GM06990 (cell line): ENCODE measurements at places on chromosomes 12 and 14.

- no peak for DNase-seq
These were observed 46.0 kb upstream of the LGR5 start for GRCh38 chr12:71393625-71394024.

- DNase-seq, result peak; percentile 75
These were observed 18.0 kb downstream of the MFAP5 start for GRCh38 chr12:8644345-8645248.

GRCh38 chr14:68653108-68653507 is 139.8 kb downstream of the ZFP36L1 start:
- DNase-seq, result no peak

- DNase-seq, result no peak
These were observed 168.1 kb upstream of the GSC start for GRCh38 chr14:94938016-94938415.

DNA sequence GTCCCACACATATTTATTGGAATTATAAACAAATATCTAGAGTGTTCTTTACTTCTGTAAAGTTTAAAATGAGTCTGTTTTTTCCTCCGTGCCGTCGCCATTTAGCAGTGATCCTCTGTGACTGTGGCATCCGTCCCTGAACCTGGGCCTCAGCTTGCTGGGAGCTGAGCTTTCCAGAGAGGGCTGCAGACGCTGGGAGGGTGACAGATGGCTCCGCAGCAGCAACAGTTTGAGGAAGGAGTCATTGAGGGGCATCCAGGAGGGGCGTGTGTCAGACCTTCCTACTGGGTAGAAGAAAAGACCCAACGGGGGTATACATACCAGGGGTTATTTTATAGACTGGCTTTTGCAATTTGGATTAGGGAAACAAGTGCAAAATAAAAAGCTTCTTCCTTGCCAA is 47.9 kb downstream of the NEUROD4 start:
- no peak for DNase-seq

GRCh38 chr12:16785524-16785923 is 179.6 kb upstream of the LMO3 start:
- DNase-seq, result no peak

- no peak for DNase-seq
These were observed 110.9 kb upstream of the MGAT4C start for GRCh38 chr12:86367137-86367536.

- peak; percentile 52 for DNase-seq
These were observed 44.8 kb downstream of the FOXN4 start for GRCh38 chr12:109264095-109264942.

DNA sequence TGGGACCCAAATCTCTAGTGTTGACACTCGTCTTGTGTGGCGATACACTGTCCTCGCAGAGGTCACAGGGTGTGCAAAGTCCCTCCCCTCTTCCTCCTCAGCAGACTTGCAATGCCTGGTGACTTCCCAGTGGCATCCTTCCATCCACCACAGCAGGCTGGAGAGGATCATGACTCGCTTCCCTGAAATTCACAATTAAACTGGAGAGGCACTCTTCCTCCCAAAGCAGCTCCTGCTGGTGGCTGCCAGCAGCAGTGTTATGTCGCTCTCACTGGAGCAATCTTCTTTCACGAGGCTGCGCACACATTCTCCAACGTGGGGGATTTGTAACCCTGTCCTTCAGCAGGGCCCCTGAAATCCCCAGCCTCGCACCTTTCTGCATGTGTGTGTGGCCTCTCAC is 145.2 kb upstream of the TMCC3 start:
- no peak for DNase-seq

DNA sequence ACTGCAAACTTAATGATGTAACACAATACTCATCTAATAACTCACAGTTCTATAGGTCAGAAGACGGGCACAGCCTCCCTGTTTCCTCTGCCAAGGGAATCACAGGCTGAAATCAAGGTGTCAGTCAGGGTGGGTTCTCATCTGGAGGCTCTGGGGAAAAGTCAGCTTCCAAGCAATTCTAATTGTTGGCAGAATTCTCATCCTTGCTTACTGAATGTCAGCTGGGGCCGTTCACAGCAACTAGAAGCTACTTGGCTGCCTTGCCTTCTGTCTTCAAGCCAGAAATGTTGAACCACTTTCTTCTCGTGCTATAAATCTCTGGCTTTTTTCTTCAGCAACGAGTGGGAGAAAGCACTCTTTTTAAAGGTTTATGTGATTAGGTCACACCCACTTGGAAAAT is 80.1 kb upstream of the PDZRN4 start:
- no peak for DNase-seq

DNA sequence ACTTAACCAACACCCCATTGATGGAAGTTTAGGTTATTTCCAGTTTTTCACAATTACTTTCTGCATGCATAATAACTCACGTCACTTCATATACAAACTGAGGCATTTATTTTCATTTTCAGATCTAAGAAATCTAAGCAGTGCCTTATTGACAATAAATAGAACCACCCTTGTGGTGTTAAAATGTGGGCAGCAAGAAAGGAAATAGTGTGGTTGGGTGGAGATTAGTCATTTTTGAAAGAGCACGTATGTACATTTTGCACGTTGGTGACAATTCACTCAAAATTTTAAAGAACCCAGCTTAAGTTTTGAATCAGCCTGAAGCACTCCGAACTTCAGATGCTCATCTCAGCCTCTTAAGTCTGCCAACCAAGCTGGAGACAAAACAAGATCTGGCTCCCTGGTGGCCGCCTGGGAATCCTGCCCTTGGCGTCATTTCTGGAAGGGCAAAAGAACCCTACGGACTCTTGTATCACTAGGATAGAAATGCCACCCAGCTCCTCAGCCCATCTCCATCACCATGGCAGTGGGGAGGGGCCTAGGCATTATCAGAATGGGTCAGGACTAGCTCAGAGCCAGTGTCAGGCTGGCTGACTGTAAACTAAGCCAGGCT is 89.5 kb upstream of the BCL2L14 start:
- DNase-seq, result peak; percentile 80

- DNase-seq, result no peak
These were observed 46.9 kb upstream of the FRS2 start for GRCh38 chr12:69423037-69423905.

DNA sequence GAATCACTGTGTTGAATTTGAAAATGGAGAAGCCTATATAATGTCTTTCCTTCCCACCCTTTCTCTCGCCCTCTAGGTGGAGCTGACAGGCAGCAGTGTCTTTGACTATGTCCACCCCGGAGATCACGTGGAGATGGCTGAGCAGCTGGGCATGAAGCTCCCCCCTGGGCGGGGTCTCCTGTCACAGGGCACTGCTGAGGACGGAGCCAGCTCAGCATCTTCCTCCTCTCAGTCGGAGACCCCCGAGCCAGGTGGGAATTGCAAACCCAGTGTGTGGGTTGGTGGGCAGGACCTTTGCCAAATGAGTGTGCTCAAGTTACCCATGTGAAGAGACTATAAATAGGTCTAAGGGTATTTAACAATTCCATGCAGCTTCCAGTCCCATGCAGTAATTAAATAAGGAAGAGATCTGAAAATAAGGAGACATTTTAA is 274.7 kb downstream of the EGLN3 start:
- DNase-seq, result no peak

GRCh38 chr12:23504641-23505399 is 444.6 kb downstream of the SOX5 start:
- no peak for DNase-seq

GRCh38 chr14:76612654-76613053 is 148.6 kb upstream of the VASH1 start:
- DNase-seq, result no peak

- DNase-seq, result peak; percentile 62
These were observed 276.2 kb downstream of the SSPN start for GRCh38 chr12:26471560-26471959.

- DNase-seq, result no peak
These were observed 53.6 kb downstream of the AKAP6 start for GRCh38 chr14:32382704-32383103.

DNA sequence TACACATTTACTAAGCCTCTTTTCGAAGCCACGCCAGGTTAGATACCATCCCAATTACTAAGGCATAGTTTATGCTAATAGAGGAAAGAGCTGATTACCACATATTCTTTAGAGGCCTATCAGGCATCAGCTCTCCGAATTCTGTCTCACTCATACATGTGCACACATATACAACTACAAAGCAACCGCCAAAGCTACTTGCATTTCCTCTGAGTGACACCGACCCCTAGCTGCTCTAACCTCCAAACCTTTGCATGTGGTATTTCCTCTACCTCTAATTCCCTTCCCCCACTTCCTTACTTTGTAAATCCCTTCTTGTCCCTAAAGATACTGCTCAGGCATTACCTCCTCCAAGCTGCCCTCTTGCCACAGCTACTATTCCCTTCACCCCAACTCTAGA is 107.2 kb downstream of the DUSP6 start:
- no peak for DNase-seq
